ENCODE measurements at places on chromosomes 7 and 10. TPM values are rescaled to one million over a fixed set of nuclear protein-coding genes. Genes with fewer than 3 reads are reported as not detected.

DNA sequence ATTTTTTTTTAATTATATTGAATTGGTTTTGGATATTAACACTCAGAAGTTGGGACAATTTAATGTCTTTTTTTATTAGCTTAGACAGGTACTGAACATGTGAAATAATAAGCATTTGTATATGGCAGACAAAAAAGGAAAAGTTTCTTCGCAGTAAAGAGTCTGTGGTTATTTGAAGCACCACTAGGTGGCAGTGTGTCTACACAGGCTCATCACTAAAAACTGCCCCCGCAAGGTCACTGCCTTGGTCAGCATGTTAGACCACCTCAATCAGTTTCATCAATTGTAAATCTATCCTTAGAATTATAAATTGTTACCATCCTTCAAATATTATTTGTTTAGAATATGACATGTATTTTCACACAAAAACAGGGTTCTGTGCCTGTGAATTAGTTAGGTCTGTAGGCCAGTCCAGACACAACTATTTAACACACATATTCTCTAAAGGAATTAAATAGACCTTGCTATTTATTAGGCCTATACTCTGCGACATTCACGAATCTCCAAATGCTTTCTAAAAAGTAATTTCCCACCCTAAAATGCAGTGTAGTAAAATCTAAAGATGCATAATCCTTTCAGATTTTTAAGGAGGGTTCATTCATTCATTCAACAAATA lies 17.0 kb downstream of the PNLIPRP3 start:
- no peak for DNase-seq

DNA sequence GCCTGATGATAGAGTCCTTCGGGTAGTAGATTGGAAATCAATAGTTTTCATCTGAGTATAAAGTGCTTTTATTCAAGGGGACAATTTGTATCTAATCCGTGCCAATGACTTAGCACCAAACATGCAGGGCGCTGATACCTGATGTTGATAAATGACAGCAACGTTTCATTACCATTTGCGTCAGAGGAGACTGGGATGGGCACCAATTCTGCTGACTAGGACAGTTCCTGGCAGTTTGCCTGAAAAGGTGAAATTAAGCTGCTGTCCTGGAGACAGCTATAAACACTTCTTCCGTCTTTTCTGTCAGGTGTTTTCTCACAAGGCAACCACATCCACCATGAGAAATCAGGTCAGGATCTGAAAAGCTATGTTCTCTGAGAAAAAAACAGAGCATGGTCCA lies 1136.4 kb downstream of the TYW1 start:
- DNase-seq: no peak

GRCh38 chr10:84525120-84525806 lies 196.9 kb downstream of the CCSER2 start:
- no peak for DNase-seq

GRCh38 chr7:70710011-70710480 lies 421.9 kb upstream of the GALNT17 start:
- DNase-seq: no peak

DNA sequence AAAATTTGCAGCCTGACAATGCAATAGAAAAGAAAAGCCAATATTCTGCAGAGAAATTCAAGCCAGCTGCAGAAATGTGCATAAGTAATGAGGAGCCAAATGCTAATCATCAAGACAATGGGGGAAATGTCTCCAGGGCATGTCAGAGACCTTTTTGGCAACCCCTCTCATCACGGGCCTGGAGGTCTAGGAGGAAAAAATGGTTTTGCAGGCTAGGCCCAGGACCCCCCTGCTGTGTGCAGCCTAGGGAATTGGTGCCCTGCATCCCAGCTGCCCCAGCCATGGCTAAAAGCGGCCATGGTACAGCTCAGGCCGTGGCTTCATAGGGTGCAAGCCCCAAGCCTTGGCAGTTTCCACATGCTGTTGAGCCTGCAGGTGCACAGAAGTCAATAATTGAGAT lies 72.5 kb upstream of the NME8 start:
- DNase-seq: no peak

- DNase-seq: no peak
Observed at GRCh38 chr7:1533255-1533546, 2.7 kb downstream of the MAFK start.

GRCh38 chr7:27088002-27088922 lies 7.5 kb downstream of the HOXA1 start:
- DNase-seq: no peak

- DNase-seq: no peak
Observed at GRCh38 chr7:135661311-135662122, 797 bp upstream of the STMP1 start.

- no peak for DNase-seq
Observed at GRCh38 chr7:151316896-151317295, 24.7 kb upstream of the NUB1 start.

DNA sequence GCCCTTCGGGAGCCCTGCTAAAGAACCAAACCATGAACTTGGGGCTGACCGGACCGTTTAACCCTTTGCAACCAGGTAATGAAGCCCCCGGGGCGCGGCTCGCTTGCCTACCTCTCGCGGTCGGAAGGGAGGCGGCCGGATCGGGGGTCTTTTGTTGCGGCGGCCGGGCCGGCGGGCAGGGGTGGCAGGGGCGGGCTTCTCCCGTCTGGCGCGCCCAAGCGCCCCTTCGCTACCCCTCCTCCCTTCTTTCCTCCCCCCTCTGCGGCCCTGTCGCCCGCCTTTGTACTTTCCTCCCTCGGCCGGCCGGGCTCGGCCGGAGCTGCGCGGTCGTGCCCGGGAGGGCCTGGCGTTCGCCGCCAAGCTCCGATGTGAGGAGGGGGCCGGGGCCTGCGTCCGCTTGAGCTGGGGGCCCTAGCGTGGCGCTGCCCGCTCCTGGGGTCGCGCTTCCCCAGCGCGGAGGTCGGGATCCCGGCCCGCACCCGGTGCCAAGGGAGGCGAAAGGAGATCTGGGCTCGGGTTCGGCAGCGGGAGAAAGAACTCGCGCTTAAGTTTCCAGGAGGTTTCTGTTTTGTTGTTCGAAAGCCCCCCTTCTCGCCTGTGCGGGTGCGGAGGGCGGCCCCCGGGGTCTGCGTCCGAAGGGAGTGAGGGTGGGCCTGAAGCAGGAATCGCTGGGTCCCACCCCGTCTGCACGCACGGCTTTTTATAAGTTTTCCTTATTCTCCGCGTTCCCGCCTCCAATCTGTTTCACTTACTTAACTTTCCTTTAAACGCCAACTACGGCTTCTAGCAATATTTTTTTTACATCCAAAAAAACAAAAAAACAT lies 436.8 kb upstream of the GALNT17 start:
- no peak for DNase-seq

GRCh38 chr10:101851411-101852116 lies 8.0 kb upstream of the KCNIP2 start:
- DNase-seq: no peak

CFAP69 gene
- polyA plus RNA-seq: 16.7 TPM

LIPJ gene
- polyA plus RNA-seq: 0.15 TPM

FAM25A gene
- not detected for polyA plus RNA-seq

ADAM8 gene
- polyA plus RNA-seq: 2.2 TPM

ANXA8L1 gene
- 0.51 TPM for polyA plus RNA-seq

HIF1AN gene
- polyA plus RNA-seq: 38.9 TPM

VPS37D gene
- polyA plus RNA-seq: 12.1 TPM
